Caki2 (cell line): ENCODE measurements at places on chromosomes 1 and 21. TPM values are rescaled to one million over a fixed set of nuclear protein-coding genes. Genes with fewer than 3 reads are reported as not detected.

OLIG2 gene
- not detected in 2 replicates for total RNA-seq

- no peak for DNase-seq
Observed at GRCh38 chr1:26079960-26080814, 12.8 kb upstream of the TRIM63 start.

CD53 gene
- not detected in 2 replicates for total RNA-seq

NPR1 gene
- 0.41 TPM in 1 of 2 replicates, not detected in the other for total RNA-seq

DNA sequence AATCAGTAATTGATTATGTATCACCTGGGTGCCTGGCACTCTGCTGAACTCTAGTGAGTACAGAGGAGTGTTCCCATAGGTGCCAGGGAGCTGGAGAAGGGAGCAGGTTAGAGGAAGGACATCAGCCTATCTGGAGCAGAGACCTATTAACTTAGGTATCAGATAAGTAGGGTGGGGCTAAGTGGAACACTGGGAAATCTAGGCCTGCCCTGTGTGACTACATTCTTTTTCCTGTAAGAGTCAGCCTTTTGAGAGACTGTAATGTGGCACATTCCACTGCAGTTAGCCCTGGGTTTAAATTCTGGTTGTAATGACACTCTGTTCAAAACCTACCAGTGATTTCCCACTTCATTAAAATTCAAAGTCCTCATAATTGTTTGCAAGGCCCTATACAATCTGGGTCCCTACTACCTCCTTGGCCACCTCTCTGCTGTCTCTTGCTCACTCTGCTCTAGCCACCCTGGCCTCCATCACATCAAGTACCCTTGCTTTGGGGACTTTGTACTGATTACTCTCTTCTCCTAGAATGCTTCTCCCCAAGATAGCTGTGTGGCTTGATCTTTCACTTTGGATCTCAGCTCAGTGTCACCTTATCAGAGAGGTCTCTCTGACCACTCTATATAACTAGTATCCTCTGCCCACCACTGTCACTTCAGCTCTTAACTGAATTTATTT is 12.9 kb downstream of the STX12 start:
- DNase-seq: no peak

GRCh38 chr1:19356266-19356665 is 44.1 kb downstream of the SLC66A1 start:
- DNase-seq: no peak

DNA sequence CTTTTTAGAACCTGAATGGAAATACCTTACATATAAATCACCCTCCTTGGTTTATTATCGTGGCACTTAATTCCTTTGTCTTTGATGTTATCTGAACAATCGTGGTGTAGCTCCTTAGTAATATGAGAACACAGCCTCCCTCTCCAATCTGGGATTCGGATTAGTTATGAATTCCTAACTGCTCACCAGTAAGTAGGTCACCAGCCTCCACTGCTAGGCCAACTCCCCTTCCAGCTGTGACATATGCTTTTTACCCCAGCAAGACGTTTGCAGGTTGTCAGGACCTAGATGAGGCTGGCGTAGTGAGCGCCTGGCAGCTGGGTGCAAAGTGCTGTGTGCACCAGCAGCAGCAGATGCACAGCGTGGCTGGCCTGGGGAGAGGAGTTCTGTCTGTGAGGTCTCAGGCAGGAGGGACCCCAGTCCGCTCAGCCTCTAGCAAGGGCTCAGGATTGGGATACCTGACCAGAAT is 38.2 kb downstream of the NTPCR start:
- peak; percentile 27 for DNase-seq

- no peak for DNase-seq
Observed at GRCh38 chr1:51950701-51951100, 39.8 kb downstream of the RAB3B start.

EFNA3 gene
- total RNA-seq: 9.1 and 10.0 TPM in 2 replicates

DNA sequence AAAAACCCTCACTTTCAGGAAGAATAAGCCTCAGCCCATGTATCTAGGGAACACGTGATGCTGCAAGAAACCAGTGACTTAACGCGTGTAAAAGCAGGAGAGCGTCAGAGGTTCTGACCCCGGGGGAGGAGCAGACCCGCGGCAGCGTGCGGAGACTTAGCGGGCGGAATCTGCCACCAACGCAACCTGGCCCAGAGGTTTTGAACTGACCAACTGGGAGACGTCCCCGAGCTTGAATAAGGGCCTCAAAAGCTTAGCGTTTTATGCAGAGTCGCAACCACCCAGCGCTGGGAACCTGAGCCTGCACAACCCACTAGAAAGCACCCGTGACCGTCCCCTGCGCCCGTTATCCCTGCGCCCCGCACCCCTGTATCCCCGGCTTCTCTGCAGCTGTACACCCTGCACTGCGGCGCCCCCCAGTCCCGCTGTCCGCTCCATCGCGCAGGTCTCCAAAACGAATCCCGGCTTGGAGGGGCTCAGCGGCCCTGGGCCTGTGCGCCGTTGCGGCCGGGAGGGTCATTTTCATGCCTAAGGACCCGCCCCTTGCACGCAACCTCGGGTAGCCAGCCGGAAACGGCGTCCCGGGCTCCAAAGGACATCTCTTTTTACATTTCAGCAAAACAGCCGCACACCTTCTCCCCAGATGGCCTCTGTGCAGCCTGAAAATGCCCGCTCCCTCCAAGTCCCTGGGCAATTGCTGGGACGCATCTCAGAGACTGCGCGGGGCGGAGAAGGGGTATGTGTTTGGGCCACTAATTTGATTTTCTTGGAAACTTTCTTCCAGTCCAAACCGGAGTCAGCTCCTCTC is 29.4 kb upstream of the TRIM17 start:
- DNase-seq: no peak

DNA sequence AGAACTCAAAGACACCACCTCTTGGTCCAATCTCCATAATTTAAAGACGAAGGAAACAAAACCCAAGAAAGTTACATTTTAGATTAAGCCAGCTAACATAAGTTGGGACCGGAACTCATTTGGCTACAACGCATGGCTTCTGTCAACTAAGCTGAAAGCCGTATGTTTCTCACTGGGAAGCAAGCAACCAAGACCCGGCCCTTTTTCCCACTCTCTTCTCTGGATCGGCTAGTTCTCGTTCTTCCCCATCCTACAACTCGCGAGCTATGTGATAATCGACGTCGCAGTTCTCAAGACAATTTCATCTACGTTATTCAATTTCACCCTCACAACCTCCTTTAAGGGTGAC is 601 bp downstream of the CCT8 start:
- DNase-seq: no peak
